ENCODE measurements at places on chromosomes 1 and 21. TPM values are rescaled to one million over a fixed set of nuclear protein-coding genes. Genes with fewer than 3 reads are reported as not detected.

- DNase-seq = no peak
Measured at GRCh38 chr1:198272492-198272891, 115.7 kb downstream of the NEK7 start.

DNA sequence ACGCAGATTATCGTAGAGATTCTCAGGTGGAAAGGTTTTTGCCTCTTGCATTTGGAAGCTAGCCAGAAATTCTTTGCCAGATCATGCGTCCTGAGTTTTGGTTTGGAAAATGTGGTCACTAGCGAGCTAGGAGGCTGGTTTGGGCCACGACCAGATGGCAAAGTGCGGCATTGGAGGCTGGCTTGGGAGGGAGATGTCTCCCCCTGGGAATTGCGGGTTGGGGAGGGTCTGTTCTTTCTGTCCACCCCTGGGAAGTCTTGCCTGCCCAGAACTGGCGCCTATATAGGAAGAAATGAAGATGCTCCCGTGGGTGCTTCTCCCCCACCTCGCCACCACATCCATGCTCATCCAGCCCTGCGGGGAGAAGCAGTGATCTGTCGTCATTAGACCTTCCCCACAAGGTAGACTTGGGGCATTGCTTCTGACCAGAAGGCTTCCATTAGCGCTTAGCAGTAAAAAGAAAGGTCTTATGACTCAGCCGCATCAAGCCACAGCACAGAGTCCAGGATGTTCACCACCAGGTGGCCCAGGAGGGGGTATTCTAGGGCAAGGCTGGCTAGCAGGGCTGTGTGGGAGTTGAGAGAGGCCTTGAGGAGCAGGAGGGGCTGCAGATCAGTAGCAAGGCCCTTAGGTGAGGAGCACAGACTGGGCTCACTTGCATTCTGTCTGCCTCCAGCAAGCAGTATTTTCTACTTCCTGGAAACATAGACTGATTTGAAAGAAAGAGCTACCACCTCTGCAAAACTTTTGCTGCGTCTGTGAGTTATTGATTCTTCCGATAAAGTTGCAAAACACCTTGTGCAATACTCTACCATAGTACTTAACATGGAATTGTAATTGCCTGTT, 1.5 kb upstream of the PTP4A2 start:
- peak; percentile 67 for DNase-seq

GRCh38 chr1:156958247-156958714, 37.8 kb downstream of the LRRC71 start:
- DNase-seq = no peak

GRCh38 chr1:41509270-41509671, 24.8 kb upstream of the EDN2 start:
- DNase-seq = no peak

GRCh38 chr1:208766832-208767231, 522.6 kb upstream of the PLXNA2 start:
- no peak for DNase-seq

Gene ERG
- polyA plus RNA-seq = not detected

Measured in BJ (cell line).